Activated CD4-positive, alpha-beta T cell treated with anti-CD3 and anti-CD28 coated beads, Interleukin-2, amount 10 ng/mL, durations not matched to agents 7 days and 5 days (primary cell): ENCODE measurements at places on chromosomes 7 and 10.

DNA sequence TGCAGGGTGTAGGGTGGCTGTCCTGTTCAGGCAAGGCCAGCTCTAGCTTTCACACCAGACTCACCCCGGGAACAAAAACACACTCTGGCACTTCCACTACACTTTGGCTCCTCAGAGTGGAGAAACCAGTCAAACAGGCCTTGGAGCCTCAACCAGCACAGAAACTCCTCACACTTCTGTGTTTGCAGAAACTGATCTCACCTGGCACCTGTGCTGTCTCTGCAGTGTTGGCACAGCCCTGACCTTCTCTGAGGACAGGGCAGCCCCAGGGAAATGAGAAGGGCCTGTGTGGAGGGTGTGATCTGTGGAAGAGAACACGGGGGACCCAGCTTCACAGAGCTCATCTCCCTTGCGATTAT is 4.1 kb upstream of the CALML5 start:
- DNase-seq = no peak

GRCh38 chr10:34674176-34674575 is 140.9 kb downstream of the PARD3 start:
- no peak for DNase-seq

- peak; percentile 17 for DNase-seq
Observed at GRCh38 chr7:153381275-153382040, 621.9 kb downstream of the ACTR3B start.

GRCh38 chr10:133168617-133169031 is 8.6 kb downstream of the KNDC1 start:
- no peak for DNase-seq

GRCh38 chr7:121515630-121516401 is 119.7 kb upstream of the FAM3C start:
- DNase-seq = no peak

- peak; percentile 31 for DNase-seq
Observed at GRCh38 chr10:329361-330099, 194.3 kb downstream of the ZMYND11 start.

GRCh38 chr10:24357344-24358004 is 148.5 kb downstream of the KIAA1217 start:
- DNase-seq = no peak

- no peak for DNase-seq
Observed at GRCh38 chr7:105246679-105247078, 142.0 kb downstream of the SRPK2 start.

- DNase-seq = no peak
Observed at GRCh38 chr7:100212631-100213286, 7.0 kb upstream of the PVRIG start.

- no peak for DNase-seq
Observed at GRCh38 chr7:103915680-103916357, 73.6 kb downstream of the RELN start.

DNA sequence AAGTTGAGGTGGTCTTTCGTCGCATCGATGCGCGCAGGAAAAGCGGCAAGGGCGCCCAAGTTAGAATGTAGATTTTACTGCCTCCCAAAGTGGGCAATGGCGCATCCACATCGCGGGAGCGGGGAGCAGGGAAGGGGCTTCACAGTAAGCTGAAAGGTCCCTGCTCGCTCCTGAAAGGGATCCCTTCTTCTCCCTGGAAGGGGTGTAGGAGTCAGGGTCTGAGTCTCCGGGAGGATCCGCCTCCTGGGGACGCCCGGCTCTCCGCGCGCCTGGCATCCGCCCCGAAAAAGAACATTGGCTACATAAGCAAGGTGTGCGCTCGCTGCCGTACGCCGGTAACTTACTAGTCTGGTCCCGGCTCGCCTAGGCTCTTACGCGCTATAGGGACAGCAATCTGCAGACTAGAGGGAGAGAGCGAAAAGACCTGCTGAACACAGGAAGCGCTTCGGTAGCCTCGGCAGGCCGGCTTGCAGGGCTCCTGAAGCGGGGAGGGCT is 804 bp downstream of the UNC5B start:
- DNase-seq = peak; percentile 47

DNA sequence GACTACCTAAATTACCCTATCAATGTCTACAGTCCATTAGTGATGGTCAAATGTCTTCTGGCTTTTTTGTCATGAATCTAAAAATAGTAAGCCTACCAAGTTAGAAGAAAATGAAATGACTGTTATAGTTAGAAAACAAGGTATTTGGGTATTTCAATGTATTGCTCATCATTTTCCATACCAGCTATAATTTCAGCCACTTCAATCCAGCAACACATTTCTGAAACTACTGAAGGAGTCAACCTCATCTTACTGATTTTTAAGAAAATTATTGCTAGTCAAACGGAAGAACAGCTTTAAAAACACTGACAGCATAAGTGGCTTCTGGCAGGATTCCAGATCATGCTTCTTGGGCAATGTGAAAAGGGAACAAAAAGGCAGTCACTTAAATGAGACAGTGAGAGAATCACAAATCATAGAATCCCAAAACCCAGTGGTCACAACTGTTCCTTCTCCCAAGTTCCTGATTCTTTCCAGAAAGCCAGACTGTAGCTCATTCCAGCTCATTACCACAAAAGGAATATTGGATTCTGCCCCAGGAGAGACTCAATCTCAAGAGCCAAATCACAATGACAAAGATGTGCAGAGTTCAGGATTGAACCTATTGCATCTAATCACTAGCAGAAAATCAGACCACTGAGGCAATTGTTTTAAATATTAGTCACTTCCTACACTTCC is 61.2 kb upstream of the LRRN3 start:
- DNase-seq = peak; percentile 49

- no peak for DNase-seq
Observed at GRCh38 chr7:22419488-22419887, 62.5 kb upstream of the RAPGEF5 start.

DNA sequence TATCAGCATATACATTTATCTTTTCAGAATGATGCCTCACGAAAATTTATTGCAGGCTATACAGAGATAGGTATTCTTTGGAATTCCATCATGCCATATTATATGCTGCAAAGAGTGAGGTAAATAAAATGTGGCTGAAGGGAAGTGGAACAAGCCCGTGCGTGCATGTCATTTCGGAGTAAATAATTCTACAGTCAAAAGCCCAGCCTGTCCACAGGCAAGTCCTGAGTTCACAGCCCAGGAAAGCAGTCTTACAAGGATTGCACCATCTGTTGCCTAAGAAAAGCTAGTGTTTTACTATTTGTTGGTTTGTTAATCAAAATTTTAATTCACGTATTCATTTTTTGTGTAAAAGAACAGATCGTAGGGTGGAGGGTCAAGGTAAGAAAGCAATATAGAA is 292.4 kb upstream of the AKR1E2 start:
- no peak for DNase-seq
